Stimulated activated CD4-positive, alpha-beta T cell treated with anti-CD3 and anti-CD28 coated beads, Interleukin-12 subunit alpha, Interleukin-12 subunit beta, amount 100 ng/mL, for 24 hours (primary cell): ENCODE measurements at places on chromosomes 13 and 19.

GRCh38 chr19:28425046-28425931 lies 787.7 kb downstream of the UQCRFS1 start:
- DNase-seq = no peak

GRCh38 chr19:4227771-4228170 lies 1.6 kb upstream of the EBI3 start:
- no peak for DNase-seq

- DNase-seq = no peak
Measured at GRCh38 chr13:105377452-105377851, 1158.0 kb downstream of the EFNB2 start.

- DNase-seq = no peak
Measured at GRCh38 chr13:91292630-91293221, 54.8 kb upstream of the MIR17HG start.

- DNase-seq = no peak
Measured at GRCh38 chr13:49353908-49354307, 90.0 kb downstream of the CAB39L start.

DNA sequence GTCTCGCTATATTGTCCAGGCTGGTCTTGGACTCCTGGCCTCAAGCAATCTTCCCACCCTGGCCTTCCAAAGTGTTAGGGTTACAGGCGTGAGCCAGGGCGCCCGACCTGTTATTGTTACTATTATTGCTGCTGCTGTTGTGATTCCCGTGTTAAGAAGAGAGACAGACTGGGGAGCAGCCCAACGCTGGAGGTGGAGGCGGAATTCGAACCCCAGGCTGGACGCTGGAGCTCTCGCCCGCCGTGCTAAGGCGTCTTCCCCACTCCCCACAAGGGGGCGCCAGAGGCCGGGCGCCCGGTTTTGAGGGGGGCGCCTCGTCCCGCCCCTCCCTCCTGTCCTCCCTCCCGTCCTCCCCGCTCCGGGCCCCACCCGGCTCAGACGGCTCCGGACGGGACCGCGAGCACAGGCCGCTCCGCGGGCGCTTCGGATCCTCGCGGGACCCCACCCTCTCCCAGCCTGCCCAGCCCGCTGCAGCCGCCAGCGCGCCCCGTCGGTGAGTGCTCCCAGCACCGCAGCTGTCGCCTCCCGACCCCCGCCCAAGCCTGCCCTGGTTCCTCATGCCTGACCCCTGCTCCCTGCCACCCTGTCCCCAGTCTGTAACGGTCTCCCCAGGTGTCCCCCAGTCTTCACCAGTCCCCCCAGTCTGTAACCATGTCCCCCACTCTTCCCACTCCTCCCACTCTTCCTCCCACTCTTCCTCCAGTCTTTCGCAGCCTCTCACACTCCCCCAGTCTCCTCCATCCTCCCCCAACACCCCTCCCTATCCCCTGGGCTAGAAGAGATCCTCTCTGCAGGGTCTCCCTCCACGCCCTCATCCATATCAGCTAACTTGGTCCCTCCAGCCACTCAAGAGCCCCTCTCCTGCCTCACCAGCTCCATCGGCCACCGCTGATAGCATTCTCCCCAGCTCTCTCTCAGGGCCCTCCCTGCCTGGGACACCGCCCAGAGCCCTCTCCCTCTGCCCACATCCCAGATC lies at the start of gene EHD2:
Gene EHD2 (plus strand): TSS at position 377 of the 976 bp plus-strand sequence. CDS start 3,191 bp downstream, outside the sequence.
- DNase-seq = peak; percentile 39

- no peak for DNase-seq
Measured at GRCh38 chr13:112588490-112589297, 741 bp upstream of the TUBGCP3 start.

GRCh38 chr13:113996912-113997745 lies 23.3 kb upstream of the C13orf46 start:
- DNase-seq = no peak

DNA sequence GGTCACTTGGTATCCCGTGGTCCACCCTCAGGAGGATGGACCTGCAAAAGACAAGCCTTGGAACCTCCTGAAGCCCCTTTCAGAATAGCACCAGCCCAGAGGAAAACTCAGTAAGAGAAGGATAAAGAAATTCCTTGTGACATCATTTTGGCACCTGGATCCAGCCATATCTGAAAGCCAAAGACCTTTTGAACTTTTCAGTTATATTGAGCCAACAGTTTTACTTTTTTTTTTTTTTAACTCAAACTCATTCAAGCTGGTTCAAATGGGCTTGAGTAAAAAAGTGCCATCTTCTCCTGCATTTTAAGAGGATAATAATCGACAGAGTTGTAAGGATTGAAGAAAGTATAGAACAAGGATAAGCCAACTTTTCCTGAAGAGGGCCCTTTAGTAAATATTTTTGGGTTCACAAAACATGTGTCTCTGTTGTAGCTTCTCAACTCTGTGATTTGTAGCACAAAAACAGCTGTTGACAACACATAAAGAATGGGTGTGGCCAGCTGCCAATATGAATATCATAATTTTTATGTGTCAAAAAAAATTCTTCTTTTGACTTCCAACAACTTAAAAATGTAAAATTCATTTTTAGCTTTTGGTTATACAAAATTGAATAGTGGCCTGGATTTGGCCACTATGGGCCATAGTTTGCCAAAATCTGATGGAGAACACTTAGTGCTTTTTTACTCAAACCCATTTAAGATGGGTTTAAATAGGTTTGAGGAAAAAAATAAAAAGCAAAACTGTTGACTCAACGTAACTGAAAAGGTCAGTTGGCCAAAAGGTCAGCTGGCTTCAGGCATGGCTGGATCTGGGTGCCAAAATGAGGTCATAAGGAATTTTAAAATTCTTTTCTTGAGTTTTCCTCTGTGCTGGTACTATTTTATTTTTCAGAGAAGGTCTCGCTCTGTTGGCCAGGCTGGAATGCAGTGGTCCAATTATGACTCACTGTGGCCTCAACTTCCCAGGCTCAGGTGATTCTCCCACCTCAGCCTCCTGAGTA lies 50.7 kb downstream of the ACSBG2 start:
- no peak for DNase-seq

- no peak for DNase-seq
Measured at GRCh38 chr13:40043764-40044163, 388.3 kb downstream of the COG6 start.

DNA sequence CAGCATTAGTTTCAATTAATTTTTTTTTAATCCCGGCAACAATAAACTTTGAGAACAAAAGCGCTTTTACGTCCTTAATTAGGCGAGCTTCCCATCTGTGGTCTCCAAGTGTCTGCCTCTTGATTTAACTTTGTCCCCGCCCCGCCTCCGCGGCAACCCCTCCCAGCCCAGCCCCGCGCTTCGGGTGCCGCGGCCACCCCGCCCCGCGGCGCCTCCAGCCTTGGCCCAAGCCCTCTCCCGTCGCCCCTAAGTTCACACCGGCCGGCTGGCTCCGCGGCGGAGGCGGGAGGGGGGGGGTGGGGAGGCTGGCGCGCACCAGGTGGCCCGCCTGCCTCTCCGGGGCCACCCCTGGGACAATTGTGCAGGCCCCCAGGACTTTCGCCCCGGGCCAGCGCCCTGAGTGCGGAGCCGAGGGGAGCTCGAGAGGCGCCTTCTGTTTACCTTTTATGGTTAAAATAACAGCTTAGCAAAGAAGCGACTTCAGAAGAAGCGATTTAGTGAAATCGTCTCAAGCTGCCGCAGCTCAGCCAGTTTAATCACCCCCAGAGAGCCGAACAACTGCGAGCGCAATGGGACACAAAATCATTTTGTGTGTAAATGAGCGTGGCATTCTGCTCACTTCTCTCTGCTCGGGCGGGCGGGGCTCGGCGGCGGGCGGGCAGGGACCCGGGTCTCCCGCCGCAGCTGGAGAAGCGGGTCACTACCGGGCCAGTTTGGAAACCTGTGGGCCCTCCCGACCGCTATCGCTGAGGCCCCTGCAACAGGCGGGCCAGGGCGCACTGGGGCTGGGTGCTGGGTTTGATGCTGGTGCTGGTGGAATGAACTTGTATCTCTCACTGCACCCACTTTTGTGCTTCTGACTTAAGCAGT lies 1.4 kb downstream of the KCTD15 start:
- no peak for DNase-seq

GRCh38 chr19:38224014-38224862 lies at the start of gene DPF1:
TSS of gene DPF1 (minus strand) at chr19:38224222. CDS start at chr19:38224142, 80 bp downstream.
- peak; percentile 50 for DNase-seq

DNA sequence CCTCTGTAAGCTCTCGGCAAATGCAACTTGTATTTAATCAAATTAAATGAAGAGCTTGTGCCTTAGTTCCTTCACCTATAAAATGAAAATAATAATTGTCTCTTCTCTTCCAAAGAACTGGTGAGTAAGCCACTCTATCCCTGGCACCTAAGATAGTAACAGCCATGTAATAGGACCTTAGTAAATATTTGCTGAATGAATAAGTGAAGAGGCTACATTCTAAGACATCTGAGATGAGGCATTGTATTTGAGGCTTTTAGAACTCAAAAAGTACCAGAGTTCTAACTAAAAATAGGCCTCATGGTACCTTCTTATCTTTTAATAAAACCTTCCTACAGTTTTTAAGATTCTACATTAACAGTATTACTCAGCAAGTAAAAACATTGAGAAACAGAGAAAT lies 17.3 kb upstream of the DCLK1 start:
- DNase-seq = no peak

DNA sequence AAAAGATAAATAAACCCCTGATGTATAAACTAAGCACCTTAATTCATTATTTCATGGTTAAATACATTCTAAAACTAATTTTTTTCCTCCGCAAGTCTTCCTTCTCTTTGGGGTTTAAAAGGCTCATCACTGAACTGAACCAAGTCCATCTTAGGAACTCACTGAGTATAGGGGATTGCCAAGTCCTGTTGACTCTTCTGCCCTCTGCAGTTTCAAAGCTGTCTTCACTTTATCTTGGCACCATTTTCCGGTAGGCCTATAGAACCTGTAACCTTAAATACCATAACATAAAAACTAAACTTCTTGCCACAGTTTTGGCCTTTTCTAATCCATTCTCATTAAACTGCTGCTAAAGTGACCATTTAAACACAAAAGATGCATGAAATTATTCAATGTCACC lies 66.5 kb upstream of the USPL1 start:
- DNase-seq = no peak

DNA sequence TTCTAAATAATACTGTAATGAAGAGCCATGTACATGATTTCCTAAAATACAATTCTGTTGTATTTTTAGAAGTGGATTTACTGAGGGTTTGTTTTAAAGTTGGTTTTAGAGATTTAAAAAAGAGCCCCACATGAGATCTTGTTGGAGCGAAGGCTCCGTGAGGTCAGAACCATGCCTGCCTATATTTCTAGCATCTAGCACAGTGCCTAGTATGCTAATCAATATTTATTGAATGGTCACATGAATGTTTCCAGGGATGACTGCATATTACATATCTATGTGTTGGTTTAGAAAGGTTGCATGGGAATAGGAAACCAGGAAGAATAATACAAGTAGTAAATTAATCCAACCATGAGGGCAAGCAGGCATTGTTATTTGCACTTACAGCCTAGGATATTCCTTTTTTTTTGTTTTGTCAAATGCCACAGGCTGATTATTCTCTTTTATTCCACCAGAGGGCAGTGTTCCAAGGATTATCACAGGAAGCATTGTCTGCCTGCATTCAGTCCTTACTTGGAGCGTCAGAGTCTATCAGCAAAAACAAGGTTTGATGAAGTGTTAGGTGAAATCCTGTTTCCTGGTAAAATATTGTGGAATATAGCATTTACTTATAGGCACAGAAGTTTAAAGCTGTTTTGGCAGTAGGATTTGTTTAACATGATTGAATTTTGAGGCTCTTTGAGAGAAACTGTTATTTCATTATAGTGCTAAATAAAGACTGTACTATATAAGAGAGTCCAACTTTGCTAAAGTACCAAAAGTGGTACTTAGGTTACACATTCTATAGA lies 46.8 kb downstream of the COG3 start:
- no peak for DNase-seq

- no peak for DNase-seq
Measured at GRCh38 chr19:5035105-5035761, 66.3 kb downstream of the KDM4B start.

DNA sequence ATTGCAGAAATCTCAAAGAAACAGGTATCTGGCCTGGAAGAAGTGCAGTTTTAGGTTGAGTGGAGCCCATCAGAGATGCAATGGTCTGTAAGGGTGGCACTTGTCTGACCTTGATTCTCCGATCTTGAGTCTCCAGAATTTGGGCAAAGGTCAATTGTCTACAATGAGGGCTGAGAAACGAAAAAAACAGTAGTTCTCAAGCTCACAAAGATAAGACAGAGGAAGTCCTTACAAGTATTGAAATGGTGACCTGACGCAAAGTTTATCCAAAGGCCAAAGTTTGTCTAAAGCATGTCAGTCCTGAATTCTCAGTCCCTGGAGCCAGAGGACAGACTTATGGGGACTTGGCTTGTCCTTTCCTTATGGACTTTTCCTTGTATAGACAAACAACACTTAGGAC lies 40.3 kb downstream of the CYSLTR2 start:
- no peak for DNase-seq

DNA sequence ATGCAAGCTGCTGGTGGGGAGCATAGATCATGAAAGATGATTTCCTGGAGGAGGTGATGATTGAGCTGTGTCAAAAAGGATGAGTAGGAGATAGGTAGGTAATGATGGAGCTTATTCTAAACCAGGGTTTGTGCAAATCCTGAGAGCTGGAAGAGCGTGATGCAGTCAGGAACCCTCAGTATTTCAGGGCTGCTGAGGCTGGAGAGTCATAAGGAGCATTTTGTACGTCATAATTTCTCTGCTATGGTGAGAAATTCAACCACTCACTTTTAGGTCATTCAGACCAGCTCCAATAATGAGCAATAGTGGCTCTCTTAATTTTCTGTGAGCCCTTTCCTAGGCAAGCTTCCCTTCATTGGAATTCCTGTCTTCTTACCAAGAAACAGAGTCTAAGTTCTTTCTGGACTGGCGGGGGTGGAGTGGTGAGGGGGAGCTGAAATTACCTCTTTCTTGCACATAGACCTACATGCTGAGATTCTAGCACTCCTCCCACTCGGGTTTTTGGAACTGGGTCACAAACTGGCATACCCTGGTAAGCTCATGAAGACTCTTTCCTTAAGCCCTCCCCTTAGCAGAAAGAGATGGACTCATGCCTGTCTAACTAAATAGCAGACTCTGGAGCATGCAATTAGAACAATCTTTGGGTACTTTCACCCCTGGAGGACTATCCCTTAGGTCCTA lies 62.2 kb upstream of the MYCBP2 start:
- no peak for DNase-seq

DNA sequence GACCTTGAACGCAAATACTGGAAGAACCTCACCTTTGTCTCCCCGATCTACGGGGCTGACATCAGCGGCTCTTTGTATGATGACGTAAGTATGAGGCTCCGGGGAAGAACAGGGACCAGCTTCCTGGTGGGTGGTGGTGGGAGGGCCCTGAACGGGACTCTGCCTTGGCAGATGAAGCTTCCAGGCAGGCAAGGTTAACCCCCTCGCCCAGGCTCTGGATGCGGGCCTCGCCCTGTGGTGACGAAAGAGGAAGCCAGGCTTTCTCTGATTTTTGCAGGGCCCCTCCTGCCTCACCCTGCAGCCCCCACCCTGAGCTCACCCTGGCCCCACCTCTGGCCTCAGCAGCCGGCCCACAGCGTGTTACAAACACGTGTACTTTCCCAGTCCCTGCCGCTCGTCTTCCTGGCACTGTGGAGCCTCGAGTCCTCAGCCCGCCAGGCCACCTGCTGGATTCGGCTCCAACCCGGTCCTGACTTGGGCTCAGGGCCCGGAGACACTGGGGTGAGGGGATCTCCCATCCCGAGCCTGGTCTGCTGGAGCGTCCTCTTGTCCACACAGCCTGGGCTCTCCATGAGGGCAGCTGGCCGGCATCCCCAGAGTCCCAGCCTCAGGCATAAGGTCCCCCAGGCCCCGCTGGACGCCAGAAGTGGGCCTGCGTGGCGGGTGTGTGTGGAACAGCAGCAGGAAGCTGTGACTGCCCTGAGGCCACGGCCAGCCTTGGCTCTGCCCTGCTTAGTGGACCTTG lies 72.4 kb downstream of the KDM4B start:
- DNase-seq = no peak
